MCF 10A (cell line): ENCODE measurements at places on chromosomes 7 and 10. TPM values are rescaled to one million over a fixed set of nuclear protein-coding genes. Genes with fewer than 3 reads are reported as not detected.

DNA sequence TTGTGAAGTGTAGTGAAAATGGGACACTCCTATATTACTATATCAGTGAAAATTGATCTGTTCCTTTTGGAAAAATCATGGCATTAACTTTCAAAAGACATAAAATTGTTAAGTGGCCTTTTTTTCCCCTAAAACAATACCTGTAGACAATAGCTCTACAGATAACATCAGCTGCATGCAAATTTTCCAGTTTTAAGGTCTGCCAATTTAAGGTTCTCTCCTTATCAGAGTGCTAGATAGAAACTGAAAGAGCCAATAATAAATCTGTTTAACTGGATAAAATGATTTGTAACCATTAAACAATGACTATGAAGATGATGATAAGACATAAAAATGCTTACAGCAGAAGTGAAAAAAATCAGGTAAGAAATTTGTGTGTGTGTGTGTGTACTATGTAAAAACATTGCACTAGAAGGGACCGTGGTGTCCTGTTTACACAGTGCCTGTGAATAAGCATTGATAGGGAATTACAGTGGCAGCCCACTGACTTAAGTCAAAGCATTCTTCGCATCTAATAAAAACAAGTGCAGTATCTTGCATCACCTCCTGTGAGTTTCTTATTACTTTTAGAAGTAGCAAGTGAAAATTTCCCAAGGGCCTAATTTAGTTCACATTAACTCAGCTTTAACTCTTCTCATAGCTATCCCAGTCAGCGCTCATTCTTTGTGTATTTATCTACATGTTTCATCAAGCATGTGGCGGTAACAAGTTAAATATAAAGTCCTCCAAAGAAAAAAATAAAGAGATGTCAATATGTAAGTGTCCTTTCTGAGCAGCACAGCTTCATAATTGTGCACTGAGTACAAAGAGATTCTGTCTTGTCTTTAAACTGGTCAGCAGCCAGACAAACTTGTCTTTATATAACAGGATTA lies 261.9 kb downstream of the ARL4A start:
- H3K27ac ChIP-seq: peak overlapping the region; percentile 81
- peak; percentile 45 for DNase-seq
- H3K27me3 ChIP-seq: no peaks in the 10 kb centered on the region
- H3K4me1 ChIP-seq: peaks cover 21% of the 10 kb centered on the region
- no peak overlapping the region for H3K4me3 ChIP-seq

DNA sequence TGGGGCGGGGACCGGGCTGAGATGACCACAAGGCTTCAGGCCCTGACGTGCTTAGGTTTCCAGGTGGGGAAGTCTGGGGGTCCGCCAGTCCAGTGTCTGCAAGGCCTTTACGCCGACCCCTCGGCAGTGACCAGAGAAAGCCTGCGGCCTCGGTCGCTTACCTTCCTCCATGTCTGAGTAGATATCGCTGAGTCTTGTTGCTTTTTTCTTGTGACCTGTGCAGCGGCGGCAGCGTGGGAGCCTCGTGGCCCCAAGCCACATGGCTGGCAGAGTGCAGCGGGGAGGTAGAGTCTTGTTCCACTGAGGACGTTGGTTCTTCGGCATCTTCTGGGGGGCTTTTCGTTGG lies 329 bp downstream of the NOLC1 start:
- peaks cover 14% of the 10 kb centered on the region for H3K4me1 ChIP-seq
- no peak for DNase-seq
- peak overlapping the region; percentile 92 for H3K27ac ChIP-seq

GRCh38 chr10:90960355-90960814 lies 39.5 kb upstream of the ANKRD1 start:
- DNase-seq: peak; percentile 84
- H3K27ac ChIP-seq: peak overlapping the region; percentile 16

GRCh38 chr7:13979671-13980435 lies 9.6 kb downstream of the ETV1 start:
- peak overlapping the region; percentile 64 for H3K27ac ChIP-seq
- no peaks in the 10 kb centered on the region for H3K27me3 ChIP-seq
- DNase-seq: peak; percentile 26
- no peaks in the 10 kb centered on the region for H3K36me3 ChIP-seq
- H3K4me1 ChIP-seq: peaks cover 33% of the 10 kb centered on the region

GRCh38 chr10:11573497-11573896 lies 38.0 kb downstream of the USP6NL start:
- H3K27ac ChIP-seq: no peak overlapping the region
- no peak overlapping the region for H3K4me3 ChIP-seq
- no peaks in the 10 kb centered on the region for H3K27me3 ChIP-seq
- no peak for DNase-seq
- peaks cover 16% of the 10 kb centered on the region for H3K4me1 ChIP-seq
- H3K36me3 ChIP-seq: no peaks in the 10 kb centered on the region

DNA sequence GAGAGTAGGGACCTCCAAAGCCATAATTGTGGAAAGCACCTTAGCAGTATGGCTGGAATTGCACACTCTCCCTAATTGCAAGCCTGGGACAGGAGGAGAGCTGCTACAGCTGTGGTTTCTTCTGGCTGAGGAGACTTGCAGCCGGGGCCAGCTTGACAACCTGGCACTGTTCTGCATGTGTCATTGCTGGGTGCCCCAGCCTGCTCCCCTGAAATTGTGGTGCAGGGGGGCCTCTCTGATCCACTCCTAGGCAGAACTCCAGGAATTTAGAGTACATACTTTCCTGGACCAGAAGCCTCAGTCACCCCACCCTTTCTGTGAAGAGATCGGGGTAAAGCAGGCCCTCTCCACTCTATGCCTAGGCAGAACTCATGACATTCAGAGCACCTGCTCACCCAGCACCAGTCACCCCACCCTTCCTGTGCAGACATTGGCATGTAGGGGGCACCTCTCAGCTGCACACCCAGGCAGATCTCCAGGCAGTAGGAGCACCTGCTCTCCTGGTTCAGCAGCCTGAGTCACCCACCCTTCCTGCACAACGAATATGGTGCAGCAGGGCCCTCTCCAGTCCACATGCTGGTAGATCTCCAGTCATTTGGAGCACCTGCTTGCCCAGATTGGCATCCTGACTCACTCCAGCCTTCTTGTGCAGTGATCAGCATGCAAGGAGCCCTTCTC lies 34.4 kb upstream of the DYNC1I1 start:
- H3K4me1 ChIP-seq: no peaks in the 10 kb centered on the region
- no peak overlapping the region for H3K27ac ChIP-seq
- H3K4me3 ChIP-seq: no peak overlapping the region

DNA sequence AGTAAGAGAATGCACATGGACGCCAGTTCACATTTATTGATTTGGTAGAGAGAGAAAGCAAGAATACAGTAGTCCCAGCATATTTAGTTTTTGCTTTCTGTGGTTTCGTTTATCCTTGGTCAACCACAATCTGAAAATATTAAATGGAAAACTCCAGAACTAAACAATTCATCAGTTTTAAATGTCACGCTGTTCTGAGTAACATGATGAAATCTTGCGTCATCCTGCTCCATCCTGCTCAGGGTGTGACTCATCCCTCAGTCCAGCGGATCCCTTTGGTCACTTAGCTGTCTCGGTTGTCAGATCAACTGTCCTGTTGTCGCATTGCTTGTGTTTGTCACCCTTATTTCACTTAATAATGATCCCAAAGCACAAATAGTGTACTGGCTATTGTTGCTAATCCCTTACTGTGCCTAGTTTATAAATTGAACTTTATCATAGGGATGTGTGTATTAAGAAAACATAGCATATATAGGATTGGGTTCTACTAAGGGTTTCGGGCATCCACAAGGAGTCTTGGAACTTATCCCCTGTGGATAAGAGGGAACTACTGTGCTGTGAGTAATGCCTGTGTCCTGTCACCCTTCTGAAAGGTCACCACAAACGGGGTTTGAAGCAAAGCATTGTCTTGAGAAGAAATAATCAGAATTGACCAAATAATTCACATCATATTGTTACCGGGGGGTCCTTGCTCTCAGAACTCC lies 73.6 kb downstream of the OTUD1 start:
- peak overlapping the region; percentile 91 for H3K27ac ChIP-seq
- H3K36me3 ChIP-seq: no peaks in the 10 kb centered on the region
- H3K4me1 ChIP-seq: peaks cover 28% of the 10 kb centered on the region
- H3K27me3 ChIP-seq: no peaks in the 10 kb centered on the region

The KNDC1 gene
- 2.1 and 2.4 TPM in 2 replicates for total RNA-seq

DNA sequence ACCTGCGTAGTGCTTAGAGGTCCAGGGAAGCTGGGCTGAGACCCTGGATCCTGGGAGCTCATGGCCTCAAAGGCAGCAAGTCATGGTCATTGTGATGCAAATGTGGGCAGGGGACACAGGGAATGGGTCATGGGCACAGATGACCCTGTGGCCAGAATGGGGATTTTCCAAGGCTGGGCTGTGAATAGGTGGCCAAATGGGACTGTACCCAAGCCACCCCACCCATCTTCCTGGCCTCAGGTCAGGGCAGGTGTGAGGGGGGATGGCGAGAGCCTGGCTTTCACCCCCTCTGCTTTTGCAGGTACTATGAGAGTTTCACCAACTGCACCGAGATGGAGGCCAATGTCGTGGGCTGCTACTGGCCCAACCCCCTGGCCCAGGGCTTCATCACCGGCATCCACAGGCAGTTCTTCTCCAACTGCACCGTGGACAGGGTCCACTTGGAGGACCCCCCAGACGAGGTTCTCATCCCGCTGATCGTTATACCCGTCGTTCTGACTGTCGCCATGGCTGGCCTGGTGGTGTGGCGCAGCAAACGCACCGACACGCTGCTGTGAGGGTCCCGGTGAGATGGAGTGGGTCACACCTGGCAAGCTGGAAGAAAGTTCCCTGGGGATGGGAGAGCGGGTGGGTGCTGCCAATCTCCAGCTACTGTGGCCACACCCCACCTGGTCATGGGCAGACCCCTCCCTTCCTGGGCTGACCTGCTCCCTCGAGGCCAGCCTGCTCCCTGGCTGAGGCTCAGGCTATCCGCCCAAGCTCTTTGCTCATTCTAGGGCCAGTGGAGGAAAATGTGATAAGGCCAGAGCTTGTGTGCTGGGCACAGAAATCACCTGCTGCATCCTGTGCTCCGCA lies 25.5 kb downstream of the RAMP3 start:
- H3K27ac ChIP-seq: no peak overlapping the region
- peaks cover 37% of the 10 kb centered on the region for H3K27me3 ChIP-seq
- H3K36me3 ChIP-seq: no peaks in the 10 kb centered on the region
- no peak overlapping the region for H3K4me3 ChIP-seq
- DNase-seq: no peak

- H3K36me3 ChIP-seq: peaks cover 4% of the 10 kb centered on the region
- H3K27ac ChIP-seq: no peak overlapping the region
- peaks cover 14% of the 10 kb centered on the region for H3K4me1 ChIP-seq
- no peak for DNase-seq
- H3K27me3 ChIP-seq: no peaks in the 10 kb centered on the region
Measured at GRCh38 chr10:96500519-96500918, 13.2 kb downstream of the TLL2 start.

- DNase-seq: no peak
- no peak overlapping the region for H3K27ac ChIP-seq
- no peaks in the 10 kb centered on the region for H3K4me1 ChIP-seq
- H3K36me3 ChIP-seq: no peaks in the 10 kb centered on the region
- H3K4me3 ChIP-seq: no peak overlapping the region
- H3K27me3 ChIP-seq: no peaks in the 10 kb centered on the region
Measured at GRCh38 chr10:43980313-43980712, 331.6 kb upstream of the ZNF32 start.

DNA sequence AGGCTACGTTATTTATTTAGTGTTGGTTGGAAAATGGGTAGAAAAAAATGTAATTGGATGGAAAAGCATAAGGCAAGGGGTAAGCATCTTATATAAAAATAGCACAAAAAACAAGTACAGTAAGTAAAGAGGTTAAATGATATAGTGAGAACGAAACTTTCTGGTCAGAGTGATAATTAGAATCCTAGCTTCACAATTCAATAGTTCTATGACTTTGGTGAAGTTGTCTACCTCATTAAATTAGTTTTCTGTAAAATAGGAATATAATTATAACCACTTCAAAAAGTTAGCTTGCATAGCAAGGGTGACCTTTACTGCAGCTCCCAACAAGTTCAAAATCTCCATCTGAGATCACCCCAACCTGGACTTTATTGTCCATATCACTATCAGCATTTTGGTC lies 30.8 kb upstream of the TAS2R16 start:
- H3K27ac ChIP-seq: no peak overlapping the region
- no peak for DNase-seq
- H3K36me3 ChIP-seq: no peaks in the 10 kb centered on the region
- no peak overlapping the region for H3K4me3 ChIP-seq
- H3K27me3 ChIP-seq: no peaks in the 10 kb centered on the region

GRCh38 chr7:139362981-139363380 lies 3.3 kb downstream of the LUC7L2 start:
- H3K36me3 ChIP-seq: peaks cover 54% of the 10 kb centered on the region
- H3K27me3 ChIP-seq: no peaks in the 10 kb centered on the region
- H3K27ac ChIP-seq: peak overlapping the region; percentile 96
- peak overlapping the region; percentile 99 for H3K4me3 ChIP-seq
- no peak for DNase-seq
- peaks cover 24% of the 10 kb centered on the region for H3K4me1 ChIP-seq

The ZNF22 gene
- total RNA-seq: 7.2 and 8.5 TPM in 2 replicates

DNA sequence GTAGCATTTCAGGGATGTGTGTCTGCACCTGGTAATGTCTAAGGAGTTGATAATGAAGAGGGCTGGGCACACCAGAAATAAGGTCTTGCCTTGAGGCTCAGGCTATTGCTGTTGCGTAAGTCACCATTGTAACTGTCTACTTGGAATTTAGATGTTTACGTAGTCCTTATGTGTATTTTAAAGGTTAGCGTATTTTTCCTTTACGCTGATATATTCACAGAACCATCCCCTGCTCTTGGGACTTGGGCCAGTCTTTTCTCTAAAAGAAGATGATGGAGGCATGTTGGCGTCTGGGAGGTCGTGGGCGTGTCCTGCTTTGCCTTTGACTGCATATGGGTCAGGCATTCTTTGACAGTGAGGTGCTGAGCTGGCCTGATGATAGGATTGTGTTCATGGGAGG lies 14.7 kb downstream of the WDR37 start:
- H3K4me3 ChIP-seq: no peak overlapping the region
- peaks cover 18% of the 10 kb centered on the region for H3K4me1 ChIP-seq

DNA sequence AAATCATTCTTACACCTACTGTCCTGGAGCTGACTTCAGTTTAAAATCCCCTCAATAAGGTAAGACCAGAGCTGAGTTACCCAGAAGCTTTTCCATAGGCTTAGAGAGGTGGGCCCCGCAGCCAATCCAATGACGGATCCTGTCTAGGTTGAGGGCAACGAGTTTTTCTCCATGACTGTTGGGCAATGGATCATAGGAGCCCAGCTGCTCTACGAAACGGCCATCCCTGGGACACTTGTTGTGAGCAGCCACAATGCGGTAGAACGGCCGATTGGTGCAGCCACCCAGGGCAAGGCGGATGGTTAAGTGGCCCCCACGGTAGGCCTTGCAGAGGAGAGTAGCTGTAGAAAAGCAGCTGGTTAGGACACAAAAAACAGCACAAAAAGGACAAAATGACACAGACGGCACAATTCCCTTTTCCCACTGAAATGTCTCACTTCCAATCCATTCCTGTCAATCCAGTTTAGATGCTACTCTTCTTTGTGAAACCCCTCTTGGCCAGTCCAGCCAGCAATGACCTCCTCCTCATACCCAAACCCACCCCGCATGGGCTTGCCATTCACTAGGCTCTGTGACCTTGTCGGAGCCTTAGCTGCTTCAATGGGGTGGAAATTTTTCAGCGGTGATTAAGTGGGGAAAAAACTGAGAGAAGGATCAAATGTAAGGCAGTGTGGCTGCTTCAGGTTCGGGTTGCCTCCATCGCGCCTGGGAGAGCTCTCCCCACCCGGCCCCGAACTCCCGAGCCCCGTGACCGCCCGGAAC lies 580 bp downstream of the MRPS16 start:
- DNase-seq: peak; percentile 18
- no peaks in the 10 kb centered on the region for H3K27me3 ChIP-seq
- peak overlapping the region; percentile 90 for H3K4me3 ChIP-seq
- H3K4me1 ChIP-seq: peaks cover 9% of the 10 kb centered on the region
- H3K27ac ChIP-seq: peak overlapping the region; percentile 94
- H3K36me3 ChIP-seq: peaks cover 46% of the 10 kb centered on the region
